NCI-H146 (cell line): ENCODE measurements at places on chromosomes 7 and 10.
A peak's percentile ranks its signal among the peaks of the same experiment; 100 is the strongest.

- no peak for DNase-seq
These were observed 287.8 kb upstream of the IGFBP3 start for GRCh38 chr7:46208635-46209525.

DNA sequence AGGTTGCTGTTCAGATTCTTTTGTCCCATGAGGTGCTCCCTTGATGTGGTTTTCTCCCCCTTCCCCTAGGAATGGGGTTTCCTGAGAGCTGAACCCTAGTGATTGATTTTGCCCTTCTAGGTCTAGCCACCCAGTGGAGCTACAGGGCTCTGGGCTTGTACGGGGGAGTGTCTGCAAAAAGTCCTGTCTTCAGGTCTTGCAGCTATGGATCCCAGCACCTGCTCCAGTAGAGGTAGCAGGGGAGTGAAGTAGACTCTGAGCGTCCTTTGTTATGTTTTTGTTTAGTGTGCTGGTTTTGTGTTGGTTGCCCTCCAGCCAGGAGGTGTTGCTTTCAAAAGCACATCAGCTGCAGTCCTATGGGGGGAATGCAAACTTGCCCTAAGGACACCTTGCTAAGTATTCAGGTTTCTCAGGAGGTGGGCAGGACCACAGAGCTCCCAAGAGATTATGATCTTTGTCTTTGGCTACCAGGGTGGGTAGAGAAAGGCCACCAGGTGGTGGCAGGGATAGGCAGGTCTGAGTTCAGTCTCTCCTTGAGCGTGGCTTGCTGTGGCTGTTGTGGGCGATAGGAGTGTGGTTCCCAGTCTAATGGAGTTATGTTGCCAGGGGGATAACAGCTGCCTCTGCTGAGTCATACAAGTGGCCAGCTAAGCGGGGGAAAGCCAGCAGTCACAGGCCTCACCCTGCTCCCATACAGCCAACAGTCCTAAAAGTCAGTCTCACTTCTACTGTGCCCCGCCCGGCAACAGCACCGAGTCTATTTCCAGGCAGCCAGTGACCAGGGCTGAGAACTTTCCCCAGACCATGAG, 92.4 kb upstream of the JCAD start:
- peak; percentile 80 for DNase-seq

- peak; percentile 16 for DNase-seq
These were observed 64.8 kb upstream of the PRKAR2B start for GRCh38 chr7:106979551-106980357.

DNA sequence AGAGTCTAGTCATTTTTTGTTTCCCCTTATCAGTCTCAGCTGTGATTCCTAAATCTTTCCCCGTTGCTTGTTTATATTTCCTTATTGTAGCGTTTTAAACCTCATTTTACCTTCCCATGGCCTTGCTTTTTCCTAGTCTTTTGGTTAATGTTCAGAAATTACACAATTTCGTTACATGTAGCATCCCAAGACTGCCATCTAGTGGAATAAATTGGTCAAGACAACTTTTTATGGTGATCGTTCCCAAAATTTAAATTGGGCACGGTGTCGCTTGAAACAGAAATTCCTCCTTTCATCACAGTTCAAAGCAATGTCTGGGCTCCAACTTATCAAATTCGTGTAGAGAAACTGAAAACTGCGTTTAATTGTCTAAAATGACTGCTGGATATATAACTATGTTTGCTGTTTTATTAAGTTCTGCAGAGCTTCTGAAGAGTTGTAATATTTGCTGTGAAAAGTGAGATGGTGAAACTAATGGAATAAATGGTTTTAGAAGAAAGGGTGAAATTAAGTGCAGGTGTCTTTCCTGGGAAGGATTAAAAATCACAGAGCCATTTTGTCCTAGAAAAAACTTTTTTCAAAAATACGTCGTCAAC, 370.2 kb downstream of the PHF14 start:
- DNase-seq = peak; percentile 34

GRCh38 chr10:71575934-71576801, 143.4 kb downstream of the C10orf105 start:
- peak; percentile 52 for DNase-seq

DNA sequence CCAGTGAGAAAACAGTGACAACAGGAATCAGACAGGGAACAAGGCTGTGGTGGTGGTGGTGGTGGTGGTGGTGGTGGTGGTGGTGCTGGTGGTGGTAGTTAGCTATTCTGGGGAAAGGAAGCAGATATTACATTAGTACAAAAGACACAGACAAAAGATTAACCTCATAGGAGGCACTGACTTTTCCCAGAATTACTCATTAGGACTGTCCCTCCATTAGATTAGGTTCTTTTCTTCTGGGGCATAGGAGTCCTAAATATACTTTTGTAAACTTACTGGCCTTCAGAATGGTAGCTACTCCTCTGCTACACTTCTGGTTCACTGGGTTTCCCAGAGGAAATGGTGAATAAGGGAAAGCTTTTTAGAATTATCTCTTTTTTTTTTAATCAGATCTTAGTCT, 156.6 kb upstream of the SEMA3D start:
- no peak for DNase-seq

DNA sequence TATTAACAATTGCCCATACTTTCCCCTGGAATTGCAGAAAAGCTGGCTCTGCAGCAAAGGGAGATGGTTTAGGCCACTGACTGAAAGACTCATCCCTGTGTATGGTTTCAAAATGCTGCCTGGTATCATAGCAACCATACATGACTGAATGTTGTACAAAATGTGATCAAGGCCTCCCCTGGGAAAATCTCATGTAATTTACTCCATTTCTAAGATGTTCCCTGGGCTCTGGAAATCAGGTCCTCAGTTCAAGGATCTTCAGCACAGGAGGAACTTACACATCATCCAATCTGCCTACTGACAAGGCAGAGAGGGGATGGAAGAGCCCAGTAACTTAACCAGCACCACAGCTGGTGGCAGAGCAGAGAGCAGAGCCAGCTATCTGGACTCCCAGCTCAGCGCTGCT, 111.8 kb downstream of the JAZF1 start:
- DNase-seq = no peak

GRCh38 chr10:34520084-34520483, 295.0 kb downstream of the PARD3 start:
- peak; percentile 87 for DNase-seq

DNA sequence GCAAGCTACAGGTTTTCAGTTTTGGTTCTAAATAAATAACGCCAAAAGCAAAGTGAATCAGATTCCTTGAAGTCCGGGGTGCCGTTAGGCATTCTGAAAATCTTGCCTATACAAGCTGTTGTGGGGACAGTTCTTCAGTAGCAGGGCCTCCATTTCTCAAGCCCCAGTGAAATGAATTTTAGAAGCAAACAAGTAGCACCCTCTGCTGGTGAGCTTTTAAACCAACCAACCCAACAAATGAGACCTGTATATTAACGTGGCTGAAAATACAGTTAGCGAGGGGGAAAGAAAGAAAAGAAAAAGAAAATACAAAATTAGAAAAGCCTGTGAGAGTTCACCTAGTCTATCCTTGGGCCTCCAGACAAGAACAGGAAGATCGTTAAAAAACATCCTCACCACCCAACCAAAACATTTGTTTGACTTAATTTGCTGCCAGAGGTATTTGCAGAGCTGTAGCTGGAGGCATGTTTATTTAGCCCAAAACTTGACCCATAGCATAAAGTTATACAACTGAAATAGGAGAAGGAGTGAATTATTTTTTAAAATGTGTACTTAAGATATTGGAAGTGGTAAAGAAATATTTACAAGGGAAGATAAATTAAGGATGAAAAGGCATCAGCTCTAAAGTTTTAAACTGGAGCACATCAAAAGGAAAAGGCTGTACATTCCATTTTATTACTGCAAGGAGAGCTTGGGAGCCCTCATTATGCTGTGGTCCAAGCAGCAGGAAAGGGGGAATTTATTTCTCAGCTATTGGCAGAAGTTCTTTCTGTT, 98.9 kb downstream of the DYNC1I1 start:
- DNase-seq = peak; percentile 59

DNA sequence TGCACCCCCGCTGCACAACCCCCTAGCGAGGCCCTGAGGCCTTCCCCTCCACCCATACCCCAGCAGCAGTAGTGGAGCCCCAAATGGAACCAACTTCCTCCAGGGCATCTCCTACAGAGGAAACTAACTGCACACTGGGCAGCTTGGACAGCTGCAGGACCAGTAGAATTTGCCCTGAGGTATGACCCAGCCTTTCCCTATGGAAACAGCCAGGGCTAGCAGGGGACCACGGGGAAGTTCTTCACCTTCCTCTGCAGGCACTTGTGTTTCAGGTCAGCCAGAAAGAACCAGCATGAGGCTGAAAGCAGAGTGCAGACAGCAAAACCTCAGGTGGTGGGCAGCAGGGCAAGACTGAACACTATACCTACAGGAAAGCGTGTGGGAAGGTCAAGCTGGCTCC, 5.7 kb upstream of the EEPD1 start:
- no peak for DNase-seq

DNA sequence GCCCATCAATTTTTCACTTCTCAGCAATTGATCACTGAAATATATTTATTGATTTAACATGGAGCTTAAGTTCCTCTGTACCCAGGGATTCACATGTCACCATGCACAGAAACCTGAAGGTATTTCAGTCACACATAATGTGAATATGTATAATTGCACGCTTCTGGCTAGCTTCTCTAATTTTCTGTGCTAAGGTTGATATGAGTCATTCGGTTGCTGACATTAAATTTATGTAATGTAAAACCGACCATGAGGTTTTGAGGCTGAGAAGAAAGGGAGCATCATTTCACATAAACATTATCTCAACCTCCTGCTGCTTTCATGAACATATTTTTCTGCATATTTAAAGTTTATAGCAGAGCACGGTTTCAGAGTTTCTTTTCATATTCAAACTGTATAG, 381.0 kb upstream of the TPK1 start:
- DNase-seq = no peak

- DNase-seq = no peak
These were observed 54.1 kb downstream of the ABLIM1 start for GRCh38 chr10:114603948-114604347.

GRCh38 chr7:25851332-25852210, 300.4 kb upstream of the NFE2L3 start:
- DNase-seq = peak; percentile 77

DNA sequence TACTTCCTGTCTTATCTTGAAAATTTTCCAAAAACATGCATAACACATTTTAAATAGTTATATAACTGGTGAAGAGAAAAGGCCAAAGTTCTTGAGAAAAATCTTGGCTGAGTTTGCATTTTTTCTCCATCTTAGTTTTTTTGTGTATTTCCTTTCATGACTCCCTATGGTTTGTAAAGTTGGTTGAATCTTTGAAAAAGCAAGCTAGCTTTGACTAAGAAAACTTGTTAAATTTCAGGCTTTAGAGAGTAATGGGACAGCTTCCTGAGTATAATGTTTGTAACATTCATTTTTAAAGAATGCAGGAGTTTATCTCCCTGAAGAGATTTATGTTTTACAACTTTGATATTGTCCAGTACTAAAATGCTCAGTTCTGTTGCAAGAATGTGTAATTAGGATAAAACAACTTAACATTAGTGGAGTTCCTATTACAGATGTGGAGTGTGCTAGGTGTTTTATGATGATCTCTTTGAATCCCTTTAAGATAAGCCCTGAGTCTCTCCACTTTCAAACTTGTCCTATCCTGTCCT, 11.1 kb upstream of the HERPUD2 start:
- no peak for DNase-seq

- DNase-seq = no peak
These were observed 73.3 kb downstream of the MCU start for GRCh38 chr10:72765051-72765745.

DNA sequence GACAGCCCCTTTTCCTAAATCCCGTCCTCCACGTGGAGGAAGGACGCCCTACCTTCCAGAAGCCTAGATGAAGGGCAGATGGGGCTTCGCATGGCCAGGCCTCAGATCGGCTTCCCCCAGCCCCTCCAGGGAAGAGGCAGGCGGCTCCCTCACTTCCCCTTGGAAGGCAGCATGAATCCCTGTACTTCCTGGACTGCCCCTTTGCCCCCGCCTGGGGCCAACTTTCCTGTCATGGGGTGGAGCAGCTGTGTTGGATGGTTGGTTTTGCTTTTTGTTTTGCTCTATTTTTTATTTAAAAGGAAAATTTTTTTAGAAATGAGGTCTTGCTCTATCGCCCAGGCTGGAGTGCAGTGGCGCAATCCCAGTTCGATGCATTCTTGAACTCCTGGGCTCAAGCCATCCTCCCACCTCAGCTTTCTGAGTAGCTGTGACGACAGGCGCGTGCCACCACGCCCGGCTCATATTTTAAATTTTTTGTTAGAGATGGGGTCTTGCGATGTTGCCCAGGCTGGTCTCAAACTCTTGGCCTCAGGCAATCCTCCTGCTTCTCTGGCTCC, 27.2 kb downstream of the GTF2IRD1 start:
- no peak for DNase-seq

GRCh38 chr7:31408140-31408729, 67.7 kb upstream of the NEUROD6 start:
- no peak for DNase-seq

DNA sequence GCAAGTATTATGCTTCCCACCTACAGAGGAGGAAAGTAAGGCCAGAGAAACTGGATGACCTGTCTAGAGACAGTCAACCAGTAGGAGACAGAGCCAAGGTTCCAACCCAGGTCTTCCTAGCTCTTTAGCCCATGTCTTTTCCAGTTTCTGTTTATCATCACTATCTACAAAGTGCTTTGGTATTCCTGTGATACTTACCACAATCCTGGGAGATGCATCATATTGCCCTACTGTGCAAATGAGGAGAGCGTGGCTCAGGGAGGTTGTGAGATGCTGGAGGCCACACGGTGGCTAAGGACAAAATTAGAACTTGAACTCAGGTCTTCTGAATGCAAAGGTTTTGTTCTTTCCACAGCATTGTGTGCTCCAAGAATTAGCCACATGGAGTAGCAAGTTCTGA, 11.2 kb upstream of the PLEKHA1 start:
- DNase-seq = no peak

DNA sequence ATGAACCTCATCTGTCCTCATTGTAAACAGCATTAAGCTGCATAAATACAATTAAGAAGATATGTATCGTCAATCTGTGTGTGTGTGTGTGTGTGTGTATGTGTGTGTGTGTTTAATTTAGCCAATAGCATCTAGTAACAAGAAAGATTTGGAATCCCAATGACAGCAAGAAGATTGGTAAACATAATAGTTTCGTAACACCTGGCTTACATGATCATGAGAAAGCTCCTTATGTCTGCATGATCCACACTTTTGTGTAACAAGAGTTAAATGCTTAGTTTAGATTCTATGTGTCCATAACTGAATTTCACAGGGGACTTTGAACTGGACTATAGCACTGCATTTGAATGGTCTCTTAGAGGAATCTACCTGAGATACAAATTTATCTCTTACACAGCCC, 191.0 kb upstream of the BET1 start:
- no peak for DNase-seq

GRCh38 chr7:96589038-96589437, 120.6 kb downstream of the SEM1 start:
- peak; percentile 79 for DNase-seq

DNA sequence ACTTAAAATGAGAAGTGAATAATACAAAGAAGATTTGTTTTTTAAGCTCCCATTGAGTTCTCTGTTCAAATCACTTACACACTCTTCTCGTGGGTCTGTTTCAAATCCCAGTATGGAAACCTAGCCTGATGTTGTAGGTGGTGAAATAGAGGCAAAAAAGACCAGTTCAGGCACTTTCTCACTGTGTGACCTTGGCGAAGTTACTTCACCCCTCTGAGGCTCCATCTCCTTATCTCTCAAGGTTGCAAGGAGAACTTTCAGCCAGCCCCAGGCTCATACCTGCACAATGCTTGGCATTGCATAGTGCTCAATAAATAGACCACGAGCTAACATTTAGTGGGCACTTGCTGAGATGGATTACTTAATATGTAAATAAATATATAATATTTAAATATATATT, 90.1 kb downstream of the PRLHR start:
- DNase-seq = no peak
